ENCODE measurements at places on chromosomes 3 and 15.

- no peak for DNase-seq
Measured at GRCh38 chr15:101391981-101392640, 97.1 kb upstream of the SNRPA1 start.

GRCh38 chr15:39969002-39969394 lies 35.1 kb downstream of the EIF2AK4 start:
- no peak for DNase-seq

GRCh38 chr3:4948395-4948794 lies 30.8 kb upstream of the BHLHE40 start:
- DNase-seq = no peak

DNA sequence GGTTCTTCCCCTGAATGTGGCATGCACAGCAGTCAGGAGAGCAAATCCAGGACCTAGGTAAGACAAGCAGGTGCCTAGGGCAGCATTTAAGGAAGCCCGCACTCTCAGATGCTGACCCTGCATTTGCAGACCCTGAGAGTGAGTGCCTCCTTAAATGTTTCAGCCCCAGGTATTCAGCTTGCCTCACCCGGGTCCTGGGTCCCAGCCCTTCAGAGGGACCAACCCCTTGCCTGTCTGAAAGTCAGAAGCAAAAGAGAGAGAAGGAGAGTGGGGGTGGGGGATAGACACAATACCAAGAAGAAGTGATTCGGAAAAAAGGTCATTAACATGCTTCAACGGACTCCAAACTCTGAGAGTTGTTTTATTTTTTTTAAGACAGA lies 75.0 kb downstream of the MEGF11 start:
- no peak for DNase-seq

DNA sequence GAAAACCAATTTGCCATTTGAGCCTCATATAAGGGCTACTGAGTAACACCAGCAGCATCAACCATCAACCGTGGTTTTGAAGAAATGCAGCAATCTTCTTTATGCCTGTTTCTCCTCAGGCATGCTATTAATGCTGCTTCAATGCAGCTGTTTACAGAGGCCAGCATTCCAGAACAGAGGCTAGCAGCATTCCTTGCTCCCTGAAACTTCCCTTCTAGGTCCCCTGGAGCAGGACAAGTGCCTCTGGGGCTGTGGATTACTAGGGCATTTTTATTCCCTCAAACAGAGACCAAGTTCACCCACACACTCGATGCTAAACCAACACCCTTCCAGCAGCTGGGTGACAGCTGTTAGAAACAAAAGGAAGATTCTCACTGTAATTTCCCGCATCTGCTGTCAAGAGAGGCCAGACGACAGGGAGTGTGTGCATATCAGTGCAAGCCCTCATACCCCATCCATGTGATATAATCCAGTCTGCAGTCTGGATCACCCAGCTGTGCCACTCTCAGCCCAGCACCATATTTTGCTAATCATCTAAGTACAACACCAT lies 57.5 kb downstream of the HOMER2 start:
- no peak for DNase-seq

GRCh38 chr3:171173736-171174135 lies 147.2 kb upstream of the SLC2A2 start:
- DNase-seq = no peak

- DNase-seq = no peak
Measured at GRCh38 chr3:48276911-48277641, 36.2 kb downstream of the ZNF589 start.

DNA sequence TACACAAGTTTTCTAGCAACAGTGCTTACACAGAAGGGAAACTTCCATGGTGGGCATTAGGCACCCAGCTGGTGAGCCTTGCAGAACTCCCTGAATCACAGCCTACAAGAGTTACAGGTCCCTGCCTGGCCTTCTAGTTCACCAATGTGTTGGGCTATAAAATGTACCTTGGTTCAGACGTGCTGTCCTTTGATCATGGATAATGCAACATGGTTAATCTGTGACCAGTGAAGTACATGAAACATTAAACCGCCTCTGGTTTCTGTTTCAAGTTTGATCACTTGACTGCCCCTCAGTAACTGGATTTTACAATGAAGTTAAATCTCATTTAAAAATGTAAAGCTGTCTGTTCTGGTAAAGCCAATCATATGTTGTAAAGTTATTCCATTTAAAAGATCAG lies 51.8 kb downstream of the FMN1 start:
- no peak for DNase-seq

DNA sequence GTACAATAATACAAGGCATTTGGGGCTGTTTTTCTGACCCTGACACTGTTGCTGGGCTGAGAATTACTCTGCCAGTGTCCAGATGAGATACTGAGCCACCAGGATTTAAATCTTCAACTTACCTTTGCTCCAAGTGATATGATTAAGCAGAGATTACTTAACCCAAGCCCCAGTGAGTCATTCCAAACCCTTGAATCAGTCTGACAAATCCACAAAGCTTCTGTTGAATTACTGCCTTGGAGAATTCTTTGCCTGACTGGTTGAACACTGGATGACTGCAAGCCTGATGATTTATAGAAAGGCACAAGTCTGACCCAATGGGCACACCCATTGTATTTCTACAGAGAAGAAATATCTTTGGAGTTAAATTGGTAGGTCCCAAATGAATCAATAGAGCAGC lies 88.2 kb upstream of the TSC22D2 start:
- DNase-seq = peak; percentile 88

DNA sequence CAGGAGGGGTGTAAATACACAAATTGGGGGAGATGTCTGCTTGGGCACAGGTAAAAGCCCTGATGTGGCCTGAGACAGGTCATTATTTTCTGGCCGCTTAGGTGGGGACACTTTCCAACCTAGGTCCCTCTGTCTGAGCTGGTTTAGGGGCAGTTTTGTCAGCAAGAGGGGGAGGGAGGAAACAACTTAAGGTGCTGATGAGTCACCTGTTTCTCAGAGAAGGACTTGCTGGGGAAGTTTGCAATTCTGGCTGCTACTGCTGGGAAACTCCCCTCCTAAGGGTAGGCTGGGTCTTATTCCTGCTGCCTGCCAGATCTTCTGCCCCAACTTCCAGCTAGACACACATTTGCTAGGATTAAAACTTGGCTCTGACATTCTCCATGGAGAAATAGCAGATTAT lies 4.8 kb upstream of the RHOV start:
- peak; percentile 51 for DNase-seq

- DNase-seq = no peak
Measured at GRCh38 chr3:173584838-173585831, 187.6 kb downstream of the NLGN1 start.

DNA sequence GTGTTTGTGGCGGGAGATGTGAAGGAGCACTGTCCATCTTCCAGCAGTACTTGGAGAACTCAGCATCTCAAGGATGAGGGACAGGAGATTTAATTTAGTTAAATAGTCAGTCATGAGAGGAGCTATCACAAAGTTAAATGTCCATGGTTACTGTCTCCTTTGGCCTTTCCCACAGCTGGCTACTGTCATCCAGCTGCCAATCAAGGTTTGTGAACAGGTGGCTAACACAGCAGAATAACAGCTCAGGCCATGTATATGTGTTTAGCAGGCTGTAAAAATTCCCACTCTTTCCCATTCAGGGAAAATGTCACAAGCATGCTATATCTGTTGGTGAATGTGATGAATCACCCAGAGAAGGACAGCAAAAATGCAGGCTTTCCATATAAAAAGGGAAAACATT lies 120.5 kb downstream of the TMEM108 start:
- DNase-seq = no peak

- DNase-seq = no peak
Measured at GRCh38 chr15:37837276-37837675, 97.2 kb upstream of the TMCO5A start.

GRCh38 chr3:56222866-56223265 lies 245.4 kb downstream of the ERC2 start:
- no peak for DNase-seq

DNA sequence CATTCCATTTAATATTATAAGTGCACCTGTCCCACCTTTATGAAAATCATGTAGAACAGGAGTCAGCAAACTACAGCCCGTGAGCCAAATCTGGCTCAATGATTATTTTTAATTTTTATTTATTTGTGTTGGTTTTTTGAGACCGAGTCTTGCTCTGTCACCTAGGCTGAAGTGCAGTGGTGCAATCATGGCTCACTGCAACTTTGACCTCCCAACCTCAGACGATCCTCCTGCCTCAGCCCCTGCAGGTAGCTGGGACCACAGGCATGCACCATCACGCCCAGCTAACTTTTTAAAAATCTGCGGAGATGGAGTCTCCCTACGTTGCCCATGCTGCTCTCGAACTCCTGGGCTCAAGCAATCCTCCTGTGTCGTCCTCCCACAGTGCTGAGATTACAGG lies 42.0 kb downstream of the MYO1E start:
- no peak for DNase-seq

DNA sequence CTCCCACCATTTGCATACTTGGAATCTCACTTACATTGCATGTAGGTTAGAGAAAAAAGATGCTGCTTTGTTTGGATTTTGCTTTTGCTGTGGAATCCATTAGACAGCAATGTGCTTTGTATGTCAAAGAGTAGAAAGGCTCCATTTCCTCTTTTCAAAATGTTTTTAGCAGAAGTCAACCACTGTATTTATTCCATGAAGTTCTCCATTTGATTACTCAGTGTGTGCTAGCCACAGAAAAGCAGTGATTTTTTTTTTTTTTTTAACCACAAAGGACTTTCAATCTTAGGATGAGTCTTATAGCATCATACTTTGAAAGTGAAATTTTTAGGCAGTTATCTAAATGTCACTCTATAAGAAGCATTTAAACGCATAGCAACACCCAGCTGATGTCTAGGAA lies 285.0 kb upstream of the ADAMTS9 start:
- DNase-seq = no peak

DNA sequence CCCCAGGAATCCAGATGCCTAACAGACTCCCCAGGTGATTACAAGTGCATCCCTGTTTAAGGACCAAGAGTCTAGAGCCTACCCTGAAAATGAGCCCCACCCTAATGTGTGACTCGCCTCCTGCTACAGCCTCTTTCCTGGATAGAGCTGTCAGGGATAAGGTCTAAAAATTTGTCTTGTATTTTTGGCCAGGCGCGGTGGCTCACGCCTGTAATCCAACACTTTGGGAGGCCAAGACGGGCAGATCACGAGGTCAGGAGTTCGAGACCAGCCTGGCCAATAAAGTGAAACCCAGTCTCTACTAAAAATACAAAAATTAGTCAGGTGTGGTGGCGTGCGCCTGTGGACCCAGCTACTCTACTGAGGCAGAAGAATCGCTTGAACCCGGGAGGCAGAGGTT lies 11.2 kb downstream of the TMC3 start:
- no peak for DNase-seq

GRCh38 chr15:98427321-98427720 lies 221.0 kb upstream of the IGF1R start:
- DNase-seq = no peak

- no peak for DNase-seq
Measured at GRCh38 chr15:77564938-77565337, 67.8 kb downstream of the LINGO1 start.

DNA sequence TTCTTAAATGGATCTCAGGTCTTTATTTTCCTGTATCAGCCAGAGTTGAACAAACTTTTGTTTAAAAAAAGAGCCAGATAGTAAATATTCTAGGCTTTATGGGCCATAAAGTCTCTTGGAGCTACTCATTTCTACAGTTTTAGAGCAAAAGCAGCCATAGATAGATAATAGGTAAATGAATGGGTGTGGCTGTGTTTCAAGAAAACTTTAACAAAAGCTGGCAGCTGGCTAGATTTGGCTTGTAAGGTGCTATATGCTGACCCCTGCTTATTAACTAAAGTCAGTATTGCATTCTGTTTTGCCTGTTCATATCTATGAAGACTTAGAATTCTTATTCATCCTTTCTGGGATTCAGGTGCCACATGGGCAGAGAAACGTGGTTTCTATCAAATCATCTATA lies 29.0 kb downstream of the MFN1 start:
- no peak for DNase-seq

- DNase-seq = no peak
Measured at GRCh38 chr15:35481992-35482391, 64.0 kb downstream of the DPH6 start.

DNA sequence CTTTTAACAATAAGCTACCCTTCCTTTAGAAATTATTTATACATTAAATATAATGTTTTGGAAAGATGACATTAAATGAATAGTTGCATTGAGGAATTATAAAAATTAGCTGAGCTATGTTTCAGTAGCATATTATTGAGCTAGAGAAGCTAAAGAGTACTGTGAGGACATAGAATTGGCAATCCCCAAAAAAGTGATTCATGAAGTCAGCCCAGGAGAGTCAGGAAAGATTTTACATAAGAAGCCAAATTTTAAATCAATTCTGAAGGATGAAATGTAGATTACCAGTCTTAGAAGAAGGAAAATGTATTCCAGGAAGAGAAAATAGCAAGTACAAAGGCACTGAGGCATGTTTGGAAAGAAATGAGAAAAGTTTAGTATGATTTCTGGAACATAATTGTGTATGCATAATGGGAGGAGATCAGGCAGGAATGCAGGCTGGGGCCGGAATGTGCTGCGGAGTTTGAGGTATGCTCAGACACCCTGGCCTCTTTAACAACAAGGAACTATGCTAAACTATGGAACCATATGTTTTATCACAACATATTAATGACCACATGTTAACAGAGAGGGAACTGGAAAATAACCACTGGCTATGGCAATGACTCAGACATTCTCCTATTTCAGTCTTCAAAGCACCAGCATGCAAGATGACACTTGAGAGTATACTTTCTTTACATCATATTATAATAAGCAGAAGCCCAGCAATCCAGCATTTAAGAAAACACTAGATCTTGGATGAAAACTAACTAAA lies 103.3 kb upstream of the COL8A1 start:
- DNase-seq = no peak

- no peak for DNase-seq
Measured at GRCh38 chr15:56608993-56609392, 124.3 kb downstream of the ZNF280D start.

- DNase-seq = peak; percentile 89
Measured at GRCh38 chr3:142853270-142854168, 35.4 kb downstream of the PCOLCE2 start.

GRCh38 chr3:31423482-31423881 lies 109.2 kb upstream of the STT3B start:
- DNase-seq = no peak

GRCh38 chr3:177379045-177379444 lies 181.8 kb upstream of the TBL1XR1 start:
- no peak for DNase-seq

DNA sequence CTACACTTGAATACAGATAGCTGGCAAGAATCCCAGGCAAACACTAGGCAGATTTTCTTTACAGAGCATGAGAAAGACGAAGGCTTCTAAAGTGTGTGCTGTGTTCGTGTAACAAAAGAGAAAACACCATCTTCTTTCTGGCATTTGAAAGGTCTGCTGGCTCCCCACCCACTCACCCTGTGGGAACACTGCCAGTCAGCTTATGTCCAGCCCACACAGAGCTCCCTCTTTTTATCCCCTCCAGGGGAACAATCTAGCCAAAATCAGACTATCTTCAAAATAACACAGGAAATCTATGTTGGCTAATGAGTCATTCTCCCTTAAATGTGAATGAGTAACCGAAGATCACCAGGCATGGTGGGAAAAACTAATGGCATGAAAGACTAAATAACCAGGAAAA lies 45.6 kb upstream of the PAQR5 start:
- peak; percentile 17 for DNase-seq

Data from HT-29 (cell line).